Amygdala (tissue), 56 donors: ENCODE measurements at places on chromosomes 7 and 10.

GRCh38 chr7:157693521-157694375 lies 356.9 kb downstream of the DNAJB6 start:
- DNase-seq: no peak

DNA sequence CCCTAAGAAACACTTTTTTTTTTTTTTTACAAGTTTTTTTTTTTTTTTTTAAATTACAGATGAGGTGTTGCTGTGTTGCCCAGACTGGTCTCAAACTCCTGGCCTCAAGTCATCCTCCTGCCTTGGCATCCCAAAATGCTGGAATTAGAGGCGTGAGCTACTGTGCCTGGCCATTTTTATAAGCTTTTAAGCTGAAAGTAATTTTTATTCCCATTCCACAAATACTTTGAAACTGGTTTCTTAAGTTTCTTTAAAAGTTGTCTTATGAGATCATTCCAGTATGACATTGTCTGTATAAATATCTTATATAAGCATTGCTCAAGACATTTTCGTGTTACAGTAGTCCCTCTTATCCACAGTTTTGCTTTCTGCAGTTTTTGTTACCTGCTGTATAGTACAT lies 61.4 kb upstream of the CYP26C1 start:
- no peak for DNase-seq

DNA sequence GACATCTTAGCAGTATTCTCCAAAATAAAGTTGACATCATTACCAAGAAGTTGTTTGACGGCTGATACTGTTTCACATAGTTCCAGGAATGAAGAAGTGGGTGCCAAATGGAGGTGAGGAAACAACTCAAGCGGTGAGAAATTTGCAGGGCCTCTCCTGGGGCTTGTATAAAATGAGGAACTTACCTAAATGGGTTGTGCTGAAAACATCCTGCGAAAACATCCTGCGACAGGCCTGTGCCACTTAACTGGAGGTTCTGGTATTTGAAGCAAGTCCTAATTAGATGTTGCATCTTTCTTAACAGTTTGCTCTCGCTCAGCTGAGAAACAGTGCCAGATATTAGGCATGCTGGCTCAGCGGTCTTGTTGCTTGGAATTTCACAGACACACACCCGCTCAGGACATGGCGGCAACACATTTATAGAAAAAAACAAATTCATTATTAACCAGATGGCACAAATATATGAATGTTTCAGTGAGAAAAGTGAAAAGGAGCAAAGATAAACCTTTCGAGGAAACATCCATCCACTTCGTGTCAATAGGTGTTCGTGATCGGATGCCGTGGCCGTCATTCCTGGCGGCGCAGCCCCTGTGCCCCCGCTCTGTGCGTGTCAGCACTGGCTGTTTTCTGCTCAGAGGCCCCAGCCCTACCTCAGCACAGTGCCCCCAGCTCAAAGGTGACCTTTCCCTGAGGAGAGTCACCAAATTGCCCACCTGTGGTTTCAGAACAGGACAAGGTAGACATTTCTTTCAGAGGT lies 48.1 kb downstream of the CDC123 start:
- no peak for DNase-seq

DNA sequence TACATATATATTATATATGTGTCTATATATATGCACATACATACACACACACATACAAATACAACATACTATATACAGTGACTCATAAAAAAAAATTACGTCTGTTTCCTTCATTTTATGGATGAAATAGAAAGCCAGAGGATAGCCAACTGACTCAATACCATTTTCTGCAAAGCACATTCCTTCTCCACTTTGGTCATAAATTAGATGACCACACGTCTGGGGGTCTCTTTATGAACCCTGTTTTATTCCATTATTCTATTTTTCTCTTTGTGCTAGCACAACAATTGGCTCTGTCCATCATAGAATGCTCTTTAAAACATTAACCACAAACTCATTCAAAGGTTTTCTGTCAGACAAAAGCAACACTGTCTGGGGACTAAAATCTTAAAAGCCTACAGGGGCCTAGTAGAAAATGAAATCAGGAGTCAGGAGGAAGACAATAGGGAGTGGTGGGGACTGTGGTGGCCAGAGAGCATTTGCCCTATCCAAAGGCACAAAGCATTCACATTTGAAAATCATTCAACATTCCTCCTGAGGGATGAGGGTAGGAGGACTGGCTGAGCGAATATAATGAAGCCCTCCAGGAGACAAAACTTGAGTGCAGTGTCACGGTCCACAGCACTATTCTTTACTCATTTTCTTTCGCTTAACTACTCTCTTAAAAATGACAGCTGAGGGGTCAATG lies 4.3 kb downstream of the CUBN start:
- DNase-seq: no peak

DNA sequence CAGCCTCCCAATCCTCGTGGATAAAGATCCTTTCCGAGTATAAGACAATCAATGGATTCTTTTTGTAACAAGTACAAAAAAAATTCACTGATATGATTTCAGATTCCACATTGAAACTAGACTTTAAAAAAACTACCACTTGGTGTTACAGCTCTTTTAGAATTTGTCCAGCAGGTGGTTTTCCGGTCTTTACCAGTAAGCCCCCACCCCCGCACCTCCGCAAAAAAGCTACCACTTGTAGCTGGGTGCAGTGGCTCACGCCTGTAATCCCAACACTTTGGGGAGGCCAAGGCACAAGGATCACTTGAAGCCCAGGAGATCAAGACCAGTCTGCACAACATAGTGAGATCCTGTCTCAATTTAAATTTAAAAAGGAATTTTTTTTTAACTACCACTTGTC lies 19.8 kb downstream of the IGF2BP3 start:
- no peak for DNase-seq

- DNase-seq: peak; percentile 57
Observed at GRCh38 chr10:784403-785088, 95.1 kb upstream of the DIP2C start.

DNA sequence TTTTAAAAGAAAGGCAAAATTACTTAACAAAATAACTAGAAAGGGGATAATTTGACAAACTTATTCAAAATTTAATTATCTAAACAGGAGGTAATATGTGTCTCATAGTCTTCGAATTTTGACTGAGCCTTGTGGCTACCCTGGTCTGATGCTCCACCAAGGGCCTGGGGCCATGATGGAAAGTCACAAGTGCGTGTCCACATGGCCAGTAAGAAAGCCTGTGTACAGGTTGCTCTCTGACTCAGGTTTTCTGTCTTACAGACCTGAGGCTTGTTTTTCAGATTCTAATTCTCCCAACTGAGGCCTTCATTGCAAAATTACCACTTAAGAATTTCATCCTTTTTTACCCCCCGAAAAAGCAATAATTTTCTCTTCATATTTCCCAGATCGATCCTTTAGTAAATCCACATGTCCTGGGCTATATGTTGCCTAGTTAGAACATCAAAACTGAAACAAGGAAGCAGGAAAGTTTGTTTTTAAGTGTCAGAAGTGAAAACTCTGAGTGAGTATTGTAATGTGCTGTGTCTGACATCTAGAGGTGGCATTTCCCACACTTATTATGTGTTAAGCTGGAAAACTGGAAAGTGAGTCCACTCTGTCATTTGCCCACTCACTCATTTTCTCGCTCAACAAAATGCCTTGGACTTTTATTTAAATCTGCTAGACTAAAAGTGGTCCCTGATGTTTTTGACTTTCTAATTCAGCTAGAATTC lies 10.0 kb downstream of the CYP3A43 start:
- no peak for DNase-seq

DNA sequence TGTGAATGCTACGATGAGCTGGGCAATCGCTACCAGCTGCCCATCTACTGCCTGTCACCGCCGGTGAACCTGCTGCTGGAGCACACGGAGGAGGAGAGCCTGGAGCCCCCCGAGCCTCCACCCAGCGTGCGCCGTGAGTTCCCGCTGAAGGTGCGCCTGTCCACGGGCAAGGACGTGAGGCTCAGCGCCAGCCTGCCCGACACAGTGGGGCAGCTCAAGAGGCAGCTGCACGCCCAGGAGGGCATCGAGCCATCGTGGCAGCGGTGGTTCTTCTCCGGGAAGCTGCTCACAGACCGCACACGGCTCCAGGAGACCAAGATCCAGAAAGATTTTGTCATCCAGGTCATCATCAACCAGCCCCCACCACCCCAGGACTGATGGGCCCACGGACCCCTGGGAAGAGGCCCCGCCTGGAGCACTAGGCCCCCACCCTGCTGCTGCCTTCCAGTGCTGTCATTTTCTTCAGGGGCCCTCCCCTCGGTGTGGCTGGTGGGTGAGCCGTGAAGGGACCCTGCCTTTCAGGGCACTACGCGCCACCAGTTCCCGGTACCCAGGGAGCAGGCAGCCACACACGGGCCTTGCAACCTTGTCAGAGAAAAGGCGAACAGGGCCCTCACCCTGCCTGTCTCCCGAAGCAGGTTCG lies 2.3 kb upstream of the ANKRD2 start:
- no peak for DNase-seq

DNA sequence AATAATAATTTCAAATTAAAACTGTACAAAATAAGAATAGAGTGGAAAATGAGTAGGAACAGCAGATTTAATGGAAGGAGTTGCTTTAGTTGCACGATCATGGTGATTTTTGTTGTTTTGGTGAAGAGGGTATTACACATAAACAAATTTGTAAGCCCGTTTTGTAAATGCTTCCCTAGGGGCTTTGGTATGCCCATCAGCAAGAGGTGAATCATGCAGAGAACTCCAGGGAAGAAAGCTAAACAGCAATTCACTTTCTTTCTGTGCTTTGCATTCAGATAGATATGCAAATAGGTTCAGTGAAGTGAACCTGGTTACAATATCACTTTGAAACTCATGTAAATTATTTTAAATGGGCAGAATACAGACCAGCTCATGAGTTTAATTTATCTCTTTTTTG lies 422.2 kb upstream of the MTPN start:
- DNase-seq: no peak
